ENCODE measurements at places on chromosomes 4 and X. TPM values are rescaled to one million over a fixed set of nuclear protein-coding genes. Genes with fewer than 3 reads are reported as not detected.

P2RY4 gene
- total RNA-seq = 0.29 TPM

PAPSS1 gene
- total RNA-seq = 107 TPM

DCUN1D4 gene
- total RNA-seq = 58.6 TPM

TEX11 gene
- total RNA-seq = not detected

RAI2 gene
- under 0.01 TPM for total RNA-seq

POF1B gene
- total RNA-seq = not detected

FAM184B gene
- under 0.01 TPM for total RNA-seq

FABP2 gene
- not detected for total RNA-seq

RBMXL3 gene
- not detected for total RNA-seq

VAMP7 gene
- 49.9 TPM for total RNA-seq

MEPE gene
- total RNA-seq = not detected

MAGEE1 gene
- total RNA-seq = 2.7 TPM

DGAT2L6 gene
- not detected for total RNA-seq

TKTL2 gene
- total RNA-seq = not detected

RXFP1 gene
- total RNA-seq = not detected

GRCh38 chrX:36414056-36414455 lies 494.5 kb downstream of the CFAP47 start:
- no peak overlapping the region for H3K4me3 ChIP-seq
- H3K27ac ChIP-seq = no peak overlapping the region
- H3K4me1 ChIP-seq = no peaks in the 10 kb centered on the region
- no peaks in the 10 kb centered on the region for H3K36me3 ChIP-seq
- H3K27me3 ChIP-seq = no peaks in the 10 kb centered on the region
- no peak for DNase-seq

- no peak overlapping the region for H3K4me3 ChIP-seq
- peaks cover 33% of the 10 kb centered on the region for H3K27me3 ChIP-seq
- H3K4me1 ChIP-seq = peaks cover 16% of the 10 kb centered on the region
- no peak overlapping the region for H3K27ac ChIP-seq
- no peaks in the 10 kb centered on the region for H3K36me3 ChIP-seq
- no peak for DNase-seq
These were observed 10.9 kb downstream of the RTL5 start for GRCh38 chrX:72120837-72121236.

- peaks cover 28% of the 10 kb centered on the region for H3K4me1 ChIP-seq
- H3K4me3 ChIP-seq = peak overlapping the region; percentile 8
- DNase-seq = peak; percentile 95
- no peaks in the 10 kb centered on the region for H3K36me3 ChIP-seq
These were observed 43.1 kb upstream of the GPR78 start for GRCh38 chr4:8537041-8537461.

- H3K4me1 ChIP-seq = peaks cover 4% of the 10 kb centered on the region
- no peak for DNase-seq
- H3K4me3 ChIP-seq = no peak overlapping the region
- no peaks in the 10 kb centered on the region for H3K36me3 ChIP-seq
These were observed 299.9 kb downstream of the UNC5C start for GRCh38 chr4:95248720-95249425.

- no peak overlapping the region for H3K4me3 ChIP-seq
- no peaks in the 10 kb centered on the region for H3K4me1 ChIP-seq
- no peaks in the 10 kb centered on the region for H3K36me3 ChIP-seq
- no peak for DNase-seq
These were observed 132.9 kb upstream of the KLF8 start for GRCh38 chrX:56099271-56099670.

- no peak for DNase-seq
- no peaks in the 10 kb centered on the region for H3K4me1 ChIP-seq
- no peak overlapping the region for H3K27ac ChIP-seq
These were observed 37.6 kb downstream of the CCNQ start for GRCh38 chrX:153561337-153561736.

- no peak overlapping the region for H3K27ac ChIP-seq
- H3K4me1 ChIP-seq = no peaks in the 10 kb centered on the region
- no peaks in the 10 kb centered on the region for H3K27me3 ChIP-seq
- no peak overlapping the region for H3K4me3 ChIP-seq
- no peaks in the 10 kb centered on the region for H3K36me3 ChIP-seq
These were observed 2229.4 kb upstream of the AGA start for GRCh38 chr4:179671609-179672008.

- no peak overlapping the region for H3K27ac ChIP-seq
- no peak overlapping the region for H3K4me3 ChIP-seq
- H3K36me3 ChIP-seq = no peaks in the 10 kb centered on the region
- no peak for DNase-seq
- H3K4me1 ChIP-seq = no peaks in the 10 kb centered on the region
- peaks cover 4% of the 10 kb centered on the region for H3K27me3 ChIP-seq
These were observed 182.9 kb downstream of the MAML3 start for GRCh38 chr4:139971111-139971510.

GRCh38 chr4:83118869-83119268 lies 4.3 kb upstream of the PLAC8 start:
- H3K27me3 ChIP-seq = no peaks in the 10 kb centered on the region
- no peak overlapping the region for H3K27ac ChIP-seq
- DNase-seq = no peak

DNA sequence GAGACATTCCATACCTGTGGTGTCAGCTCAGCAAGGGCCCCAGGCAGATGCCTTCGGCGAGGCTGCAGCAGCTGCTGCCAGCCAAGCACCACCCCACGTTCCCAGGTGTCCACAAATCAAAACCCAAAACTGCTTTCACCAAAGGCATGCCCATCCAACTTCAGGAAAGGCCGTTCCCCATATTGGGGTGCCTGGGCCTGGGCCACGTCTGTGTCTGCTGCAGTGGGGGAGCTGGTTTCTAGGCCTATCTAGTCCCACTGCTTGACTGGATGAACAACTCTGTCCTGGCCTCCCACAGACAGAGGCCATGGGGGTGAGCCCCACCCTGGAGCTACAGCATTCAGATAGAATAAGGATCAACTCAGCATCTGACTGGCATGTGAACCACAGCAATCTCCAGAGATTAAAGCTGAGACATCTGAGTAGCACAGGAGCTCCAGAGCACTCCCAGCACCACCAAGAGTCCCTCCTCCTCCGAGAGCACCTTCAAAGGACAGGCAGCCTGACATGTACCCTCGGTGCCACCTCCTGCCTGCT lies 37.0 kb downstream of the NAT8L start:
- no peak overlapping the region for H3K4me3 ChIP-seq
- H3K27ac ChIP-seq = no peak overlapping the region
- no peaks in the 10 kb centered on the region for H3K4me1 ChIP-seq
- no peak for DNase-seq

DNA sequence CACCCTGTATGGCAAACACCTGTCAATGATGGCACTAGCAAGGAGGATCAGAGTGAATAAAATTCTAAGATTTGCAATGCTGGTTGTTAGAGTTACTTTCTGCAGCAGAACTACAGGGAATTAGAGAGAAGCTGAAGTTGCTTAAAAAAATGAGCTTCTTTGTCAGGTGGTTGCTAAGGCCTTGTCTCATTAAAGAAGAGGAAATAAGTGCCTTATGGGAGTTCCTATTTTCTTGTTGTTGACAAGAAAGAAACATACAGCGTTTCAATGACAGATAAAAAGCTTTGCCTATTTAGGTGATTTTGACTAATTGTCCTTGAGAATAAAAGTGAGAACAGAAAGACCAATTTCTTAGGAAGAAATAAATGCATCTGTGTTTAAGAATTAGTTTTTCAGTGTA lies 106.0 kb upstream of the ARHGAP24 start:
- no peaks in the 10 kb centered on the region for H3K4me1 ChIP-seq
- no peak overlapping the region for H3K27ac ChIP-seq
- no peaks in the 10 kb centered on the region for H3K36me3 ChIP-seq

DNA sequence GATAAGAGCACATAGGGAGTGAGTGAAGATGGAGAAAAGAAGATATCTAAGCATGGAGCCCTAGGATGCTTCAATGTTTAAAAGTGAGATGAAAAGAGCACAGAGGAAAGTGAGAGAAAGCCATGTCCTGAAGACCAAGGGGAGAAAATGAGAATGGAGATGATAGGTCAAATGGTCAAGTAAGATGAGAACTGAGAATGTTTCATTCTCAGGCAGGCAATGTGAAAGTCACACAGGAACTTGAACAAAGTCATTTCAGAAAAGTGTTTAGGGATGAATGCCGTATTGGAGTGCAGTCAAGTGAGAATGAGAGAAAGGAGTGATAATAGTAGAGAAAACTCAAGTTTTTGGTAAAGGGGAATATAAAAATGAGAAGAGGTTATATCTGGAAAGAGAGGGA lies 148.7 kb upstream of the PTCHD1 start:
- no peak overlapping the region for H3K4me3 ChIP-seq
- no peak overlapping the region for H3K27ac ChIP-seq
- no peak for DNase-seq
- no peaks in the 10 kb centered on the region for H3K36me3 ChIP-seq
- H3K27me3 ChIP-seq = no peaks in the 10 kb centered on the region

DNA sequence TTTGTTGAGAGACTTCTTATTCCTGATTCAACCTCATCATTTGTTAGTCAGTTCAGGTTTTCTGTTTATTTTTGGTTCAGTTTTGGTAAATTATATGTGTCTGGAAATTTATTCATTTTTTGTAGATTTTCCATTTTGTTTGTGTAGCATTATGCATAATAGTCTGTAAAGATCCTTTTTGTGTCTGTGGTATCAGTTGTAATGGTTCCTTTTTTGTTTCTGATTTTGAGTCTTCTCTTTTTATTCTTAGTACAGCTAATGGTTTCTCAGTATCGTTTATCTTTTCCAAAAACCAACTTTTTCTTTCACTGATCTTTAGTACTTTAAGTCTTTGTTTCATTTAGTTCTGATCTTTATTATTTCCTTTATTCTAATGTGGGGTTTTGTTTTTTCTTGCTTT lies 61.4 kb downstream of the NWD2 start:
- no peak overlapping the region for H3K27ac ChIP-seq
- H3K4me1 ChIP-seq = no peaks in the 10 kb centered on the region
- H3K36me3 ChIP-seq = no peaks in the 10 kb centered on the region
- DNase-seq = no peak
- no peak overlapping the region for H3K4me3 ChIP-seq

GRCh38 chr4:173442223-173442932 lies 43.5 kb upstream of the SCRG1 start:
- no peak overlapping the region for H3K4me3 ChIP-seq
- no peak overlapping the region for H3K27ac ChIP-seq
- DNase-seq = no peak
- H3K36me3 ChIP-seq = no peaks in the 10 kb centered on the region
- H3K27me3 ChIP-seq = no peaks in the 10 kb centered on the region

- no peak overlapping the region for H3K4me3 ChIP-seq
- no peak for DNase-seq
- no peak overlapping the region for H3K27ac ChIP-seq
- H3K27me3 ChIP-seq = no peaks in the 10 kb centered on the region
- peaks cover 12% of the 10 kb centered on the region for H3K4me1 ChIP-seq
- H3K36me3 ChIP-seq = no peaks in the 10 kb centered on the region
These were observed 20.7 kb downstream of the MFAP3L start for GRCh38 chr4:170005472-170005871.

GRCh38 chrX:13317366-13317765 lies 2.5 kb downstream of the ATXN3L start:
- DNase-seq = no peak
- H3K27me3 ChIP-seq = no peaks in the 10 kb centered on the region

DNA sequence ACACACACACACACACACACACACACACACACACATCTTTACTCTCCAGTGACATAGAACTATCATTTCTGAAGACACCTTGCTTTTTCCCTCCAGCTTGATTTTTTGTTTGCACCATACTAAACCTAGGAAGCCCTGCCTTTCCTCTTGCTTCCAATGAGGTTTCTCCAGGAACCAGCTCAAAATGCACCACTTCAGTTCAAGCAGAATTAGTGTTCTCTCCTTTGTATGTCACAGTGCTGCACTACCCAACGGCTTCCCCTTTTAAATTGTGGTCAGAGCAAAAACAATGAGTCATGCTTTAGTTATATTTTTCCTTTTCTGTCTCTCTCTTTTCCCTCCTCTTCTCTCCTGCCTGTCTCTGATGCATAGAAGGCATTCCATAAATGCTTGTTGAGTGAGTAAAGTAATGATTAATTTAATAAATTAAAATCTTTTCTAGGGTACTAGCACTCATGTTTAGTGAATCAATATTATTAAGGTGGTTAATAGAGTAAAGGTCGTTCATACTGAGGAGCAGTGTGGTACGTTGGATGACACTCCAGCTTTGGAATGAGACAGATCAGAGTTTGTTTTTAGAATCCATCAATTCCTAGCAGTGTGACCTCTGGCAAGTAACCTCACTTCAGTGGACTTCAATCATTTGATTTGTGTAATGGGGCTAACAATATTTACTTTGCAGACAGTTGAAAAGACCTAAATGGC lies 5.9 kb downstream of the RTL3 start:
- no peak overlapping the region for H3K27ac ChIP-seq
- no peaks in the 10 kb centered on the region for H3K36me3 ChIP-seq
- H3K4me3 ChIP-seq = no peak overlapping the region
- peaks cover 25% of the 10 kb centered on the region for H3K4me1 ChIP-seq

GRCh38 chrX:103550415-103551051 lies 31.2 kb upstream of the RAB40A start:
- H3K27me3 ChIP-seq = no peaks in the 10 kb centered on the region
- no peaks in the 10 kb centered on the region for H3K36me3 ChIP-seq
- peaks cover 3% of the 10 kb centered on the region for H3K4me1 ChIP-seq
- H3K4me3 ChIP-seq = no peak overlapping the region
- DNase-seq = no peak
- peak overlapping the region; percentile 65 for H3K27ac ChIP-seq

GRCh38 chrX:28022371-28022770 lies 41.1 kb upstream of the DCAF8L1 start:
- H3K36me3 ChIP-seq = no peaks in the 10 kb centered on the region
- DNase-seq = no peak
- H3K4me3 ChIP-seq = no peak overlapping the region
- no peaks in the 10 kb centered on the region for H3K4me1 ChIP-seq
- H3K27ac ChIP-seq = no peak overlapping the region
- H3K27me3 ChIP-seq = no peaks in the 10 kb centered on the region

- peaks cover 17% of the 10 kb centered on the region for H3K27me3 ChIP-seq
- H3K36me3 ChIP-seq = no peaks in the 10 kb centered on the region
- H3K4me3 ChIP-seq = no peak overlapping the region
- no peaks in the 10 kb centered on the region for H3K4me1 ChIP-seq
- H3K27ac ChIP-seq = no peak overlapping the region
These were observed 17.1 kb downstream of the RPL9 start for GRCh38 chr4:39441593-39441992.

DNA sequence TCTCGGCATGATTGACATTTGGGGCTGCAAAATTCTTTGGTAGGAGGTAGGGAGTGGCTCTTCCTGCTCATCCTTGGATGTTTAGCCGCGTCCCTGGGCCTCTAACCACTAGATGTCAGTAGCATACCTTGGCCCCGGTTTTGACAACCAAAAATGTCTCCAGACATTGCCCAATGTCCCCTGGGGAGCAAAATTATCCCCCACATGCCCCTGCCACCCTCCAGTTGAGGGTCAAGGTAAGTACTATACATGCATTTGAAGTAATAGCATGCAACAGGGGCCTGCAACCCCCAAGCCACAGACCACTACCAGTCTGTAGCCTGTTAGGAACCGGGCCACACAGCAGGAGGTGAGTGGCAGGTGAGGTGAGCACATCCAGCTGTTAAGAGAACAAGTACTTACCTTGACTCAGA lies 17.6 kb upstream of the KIAA1210 start:
- H3K4me1 ChIP-seq = no peaks in the 10 kb centered on the region
- no peak overlapping the region for H3K4me3 ChIP-seq
- peaks cover 12% of the 10 kb centered on the region for H3K27me3 ChIP-seq
- no peaks in the 10 kb centered on the region for H3K36me3 ChIP-seq
- peak; percentile 50 for DNase-seq

- DNase-seq = peak; percentile 91
- no peaks in the 10 kb centered on the region for H3K36me3 ChIP-seq
- H3K27ac ChIP-seq = no peak overlapping the region
- no peaks in the 10 kb centered on the region for H3K27me3 ChIP-seq
These were observed 12.8 kb upstream of the ELOVL6 start for GRCh38 chr4:110211007-110211769.

All from osteoblast (primary cell).